ENCODE measurements at places on chromosomes 11 and 22.

DNA sequence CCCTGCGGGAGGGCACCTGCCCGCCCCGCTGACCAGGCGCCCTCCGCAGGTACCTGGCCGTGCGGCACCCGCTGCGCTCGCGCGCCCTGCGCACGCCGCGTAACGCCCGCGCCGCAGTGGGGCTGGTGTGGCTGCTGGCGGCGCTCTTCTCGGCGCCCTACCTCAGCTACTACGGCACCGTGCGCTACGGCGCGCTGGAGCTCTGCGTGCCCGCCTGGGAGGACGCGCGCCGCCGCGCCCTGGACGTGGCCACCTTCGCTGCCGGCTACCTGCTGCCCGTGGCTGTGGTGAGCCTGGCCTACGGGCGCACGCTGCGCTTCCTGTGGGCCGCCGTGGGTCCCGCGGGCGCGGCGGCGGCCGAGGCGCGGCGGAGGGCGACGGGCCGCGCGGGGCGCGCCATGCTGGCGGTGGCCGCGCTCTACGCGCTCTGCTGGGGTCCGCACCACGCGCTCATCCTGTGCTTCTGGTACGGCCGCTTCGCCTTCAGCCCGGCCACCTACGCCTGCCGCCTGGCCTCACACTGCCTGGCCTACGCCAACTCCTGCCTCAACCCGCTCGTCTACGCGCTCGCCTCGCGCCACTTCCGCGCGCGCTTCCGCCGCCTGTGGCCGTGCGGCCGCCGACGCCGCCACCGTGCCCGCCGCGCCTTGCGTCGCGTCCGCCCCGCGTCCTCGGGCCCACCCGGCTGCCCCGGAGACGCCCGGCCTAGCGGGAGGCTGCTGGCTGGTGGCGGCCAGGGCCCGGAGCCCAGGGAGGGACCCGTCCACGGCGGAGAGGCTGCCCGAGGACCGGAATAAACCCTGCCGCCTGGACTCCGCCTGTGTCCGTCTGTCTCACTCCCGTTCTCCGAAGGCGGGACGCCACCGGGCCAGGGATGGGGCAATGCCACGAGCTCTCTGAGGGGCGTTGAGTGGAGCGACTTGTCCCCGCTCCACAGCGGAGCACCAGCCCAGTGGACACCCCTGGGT is 1.8 kb downstream of the GALR3 start:
- DNase-seq = no peak

GRCh38 chr11:31656051-31656450 is 146.5 kb downstream of the ELP4 start:
- DNase-seq = no peak

DNA sequence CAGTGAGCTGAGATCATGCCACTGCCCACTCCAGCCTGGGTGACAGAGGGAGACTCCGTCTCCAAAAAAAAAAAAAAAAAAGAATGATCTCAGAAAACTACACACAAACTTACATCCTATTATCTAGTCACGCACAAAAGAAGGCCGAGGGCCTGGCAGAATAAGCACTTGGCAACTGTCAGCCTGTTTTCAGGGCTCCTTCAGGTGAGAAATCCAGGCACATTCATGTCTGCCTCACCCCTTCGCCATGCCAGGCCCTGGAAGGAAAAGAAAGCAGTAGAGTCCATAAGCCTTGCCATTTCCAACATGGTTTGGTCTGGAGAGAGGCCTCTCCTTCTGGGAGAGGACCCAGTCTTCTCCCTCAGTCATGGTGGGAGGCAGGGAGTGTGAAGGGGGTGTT is 30.9 kb downstream of the C11orf58 start:
- no peak for DNase-seq

- DNase-seq = no peak
Observed at GRCh38 chr11:115766561-115766960, 262.3 kb upstream of the CADM1 start.

DNA sequence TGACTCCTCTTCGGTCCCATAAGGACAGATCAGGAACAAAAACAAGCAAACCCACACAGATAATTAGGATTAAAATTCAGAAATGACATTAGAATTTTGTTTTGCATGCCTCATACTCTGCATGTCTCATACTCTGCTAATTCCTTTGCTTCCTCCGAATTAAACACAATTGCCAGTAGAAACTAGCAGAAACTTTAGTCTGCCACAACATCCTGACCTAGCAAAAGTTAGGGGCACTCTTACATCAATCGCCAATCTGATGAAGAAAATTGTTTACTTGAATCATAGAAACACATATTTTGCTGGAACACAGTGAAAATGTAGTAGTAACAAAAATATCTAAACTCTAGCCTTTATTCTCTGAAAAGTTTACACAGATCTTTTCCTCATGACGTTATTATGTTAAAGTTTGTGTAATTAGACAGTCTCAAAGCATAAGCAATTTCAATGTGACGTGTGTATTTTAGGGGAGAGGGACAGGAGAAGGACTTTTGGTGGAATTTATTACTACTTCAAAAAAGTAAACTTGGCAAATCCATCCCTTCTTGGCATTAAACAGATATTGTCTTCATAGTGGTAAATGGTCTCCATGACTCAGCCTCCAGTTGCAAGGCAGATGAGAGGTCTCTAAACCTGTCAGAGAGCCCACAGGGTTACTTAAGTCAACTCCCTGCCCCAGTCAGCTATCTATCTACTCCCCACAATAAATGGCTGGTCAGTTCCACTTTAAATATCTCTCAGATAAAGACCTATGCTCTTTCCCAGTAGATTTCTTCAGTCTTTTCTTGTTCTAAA is 249.8 kb upstream of the UBASH3B start:
- DNase-seq = no peak

DNA sequence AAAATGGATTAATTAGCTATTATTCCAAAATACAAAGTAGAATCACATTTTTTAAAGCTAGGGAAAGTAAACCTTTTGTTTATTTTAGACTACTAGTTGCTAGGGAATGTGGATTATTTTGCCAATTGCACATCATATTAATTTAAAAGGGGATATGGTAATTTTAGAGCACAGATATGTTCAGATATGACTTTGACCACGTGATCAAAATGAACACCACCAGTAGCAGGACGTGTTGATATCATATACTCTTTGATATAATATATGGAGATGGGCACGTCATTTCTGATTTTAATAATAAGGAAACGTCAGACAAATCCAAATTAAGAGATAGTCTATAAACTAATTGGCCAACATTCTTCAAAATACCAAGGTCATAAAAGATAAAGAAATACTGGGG is 1188.3 kb upstream of the CNTN5 start:
- DNase-seq = no peak

GRCh38 chr11:70555078-70555477 is 156.7 kb downstream of the CTTN start:
- no peak for DNase-seq

DNA sequence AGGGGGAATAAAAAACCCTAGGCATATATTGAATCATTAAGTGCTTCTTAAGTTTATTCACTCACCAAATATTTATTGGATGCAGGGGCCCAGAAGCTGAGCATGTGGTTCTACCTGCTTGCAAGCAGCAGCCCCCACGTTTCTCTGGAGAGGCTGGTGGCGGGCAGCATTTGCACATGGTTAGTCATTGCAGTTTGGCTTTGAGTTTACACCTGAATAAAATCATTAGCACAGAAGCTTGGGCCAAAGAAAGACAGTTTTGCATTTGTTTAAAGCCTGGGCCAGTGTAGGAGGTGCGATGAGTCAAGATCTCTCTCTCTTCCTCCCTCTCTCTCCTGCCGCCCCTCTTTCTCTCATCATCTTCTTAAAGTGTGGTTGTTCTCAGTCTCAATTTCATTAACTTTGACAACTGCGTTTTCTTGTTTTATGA is 72.6 kb downstream of the C22orf31 start:
- DNase-seq = no peak

DNA sequence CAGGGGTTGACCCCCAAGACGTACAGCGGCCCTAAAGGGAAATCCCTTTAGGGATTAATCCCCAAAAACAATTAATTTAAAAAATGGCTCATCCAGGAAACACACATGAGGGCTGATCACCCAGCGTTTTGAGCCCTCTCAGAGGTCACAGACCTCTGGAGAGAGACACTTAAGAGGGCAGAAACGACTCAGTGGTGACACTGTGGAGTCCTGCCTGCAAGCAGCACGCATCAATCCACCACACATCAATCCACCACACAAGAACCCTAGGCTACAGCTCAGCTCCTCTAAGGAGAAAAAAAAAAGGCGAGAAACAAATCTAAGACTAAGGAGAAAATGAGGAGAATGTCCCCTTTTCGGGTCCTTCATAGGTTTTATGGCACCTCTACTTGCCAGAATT is 12.5 kb upstream of the SELENOH start:
- no peak for DNase-seq

DNA sequence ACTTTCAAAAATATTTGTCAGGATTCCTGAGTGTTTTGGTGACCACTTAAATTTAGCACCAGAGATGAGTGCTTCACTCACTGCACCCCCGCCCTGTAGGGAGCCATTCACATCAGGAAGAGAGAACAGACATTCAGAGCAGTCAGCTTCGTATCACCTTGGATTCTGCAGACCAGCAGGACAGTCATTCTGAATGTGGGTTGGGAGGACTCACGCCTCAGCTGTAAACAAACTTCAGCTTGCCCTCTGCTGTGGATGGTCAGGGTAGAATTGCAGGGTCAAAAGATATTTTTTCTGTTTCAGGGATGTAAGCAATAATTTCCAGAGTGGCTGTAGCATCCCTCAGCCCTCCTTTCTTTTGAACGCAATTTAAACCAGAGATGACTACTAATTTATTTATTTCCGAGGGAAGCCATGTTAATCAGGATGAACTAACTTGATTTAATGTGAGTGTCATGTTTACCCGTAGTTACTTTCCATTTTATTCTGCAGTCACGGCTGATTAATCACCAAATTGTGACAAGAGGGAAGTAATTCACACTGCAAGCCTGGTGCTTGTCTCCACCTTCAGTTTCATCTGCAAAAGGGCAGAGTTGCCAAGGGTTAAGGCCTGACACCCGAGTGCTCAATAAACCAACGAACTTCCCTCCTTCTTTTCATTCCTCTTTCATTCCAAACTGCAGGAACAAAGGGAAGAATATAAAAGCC is 174.2 kb upstream of the DDI1 start:
- DNase-seq = no peak

DNA sequence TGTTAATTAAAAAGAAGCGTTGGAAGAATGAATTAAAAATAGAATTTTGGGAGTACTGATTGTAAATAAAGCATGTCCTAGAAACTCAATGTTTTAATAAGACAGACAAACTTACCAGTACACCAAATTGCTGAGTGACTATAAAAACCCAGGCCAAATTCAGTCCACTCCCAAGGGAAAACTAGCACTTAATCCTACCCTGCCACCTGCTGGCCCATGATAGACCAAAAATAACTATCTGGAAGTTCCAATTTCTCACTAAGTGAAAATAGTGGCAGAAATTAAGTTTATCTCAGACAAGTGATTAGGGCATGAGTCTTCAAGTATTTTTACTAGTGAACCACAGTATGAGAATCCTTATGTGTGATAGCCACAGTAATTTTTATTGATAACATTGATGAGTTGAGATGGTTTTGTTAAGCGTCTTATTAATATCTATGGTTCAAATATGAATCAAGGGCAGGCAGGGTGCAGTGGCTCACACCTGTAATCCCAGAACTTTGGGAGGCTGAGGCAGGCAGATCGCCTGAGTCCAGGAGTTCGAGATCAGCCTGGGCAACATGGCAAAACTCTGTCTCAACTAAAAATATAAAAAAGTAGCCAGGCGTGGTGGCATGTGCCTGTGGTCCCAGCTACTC is 9.8 kb upstream of the DDX10 start:
- DNase-seq = no peak

DNA sequence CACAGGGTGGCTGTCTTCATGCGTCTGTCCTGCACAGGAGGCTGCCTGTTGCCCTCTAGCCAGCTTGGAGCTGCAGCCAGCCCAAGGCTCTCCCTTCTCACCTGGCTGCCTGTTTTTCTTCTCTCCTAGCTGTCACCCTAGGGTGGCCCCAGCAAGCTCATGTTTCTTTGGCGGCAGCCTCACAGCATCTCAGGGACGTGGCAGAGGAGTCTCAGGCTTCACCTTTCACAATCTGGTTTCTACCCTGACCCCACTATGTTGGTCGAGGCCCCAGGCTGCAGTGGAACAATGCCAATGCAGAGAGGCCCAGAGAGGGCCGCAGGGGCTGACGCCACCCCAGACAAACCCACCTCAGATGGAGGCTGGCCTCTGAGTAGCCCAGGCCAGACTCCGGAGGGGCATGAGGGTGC is 2.5 kb upstream of the CLDN5 start:
- DNase-seq = no peak

- DNase-seq = no peak
Observed at GRCh38 chr11:131370090-131370751, at the start of gene NTM. NTM (plus strand) TSS chr11:131370615.

DNA sequence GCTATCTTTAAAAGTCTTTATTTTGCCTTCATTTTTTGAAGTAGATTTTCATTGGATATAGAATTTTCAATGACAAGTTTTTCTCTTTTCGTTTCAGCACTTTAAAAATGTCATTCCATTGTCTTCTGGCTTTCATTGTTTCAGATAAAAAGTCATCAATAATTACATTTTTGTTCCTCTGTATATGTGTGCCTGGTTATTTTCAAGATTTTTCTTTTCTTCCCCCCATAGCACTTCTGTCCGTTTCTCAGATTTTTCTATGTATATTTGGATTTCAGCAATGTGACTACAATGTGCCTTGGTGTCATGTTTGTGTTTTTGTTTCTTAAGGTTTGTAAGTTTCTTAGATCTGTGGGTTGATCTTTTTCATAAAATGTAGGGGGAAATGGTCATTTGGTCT is 66.3 kb upstream of the HSD17B12 start:
- DNase-seq = no peak

- DNase-seq = no peak
Observed at GRCh38 chr22:36125994-36126531, 34.5 kb downstream of the APOL3 start.

DNA sequence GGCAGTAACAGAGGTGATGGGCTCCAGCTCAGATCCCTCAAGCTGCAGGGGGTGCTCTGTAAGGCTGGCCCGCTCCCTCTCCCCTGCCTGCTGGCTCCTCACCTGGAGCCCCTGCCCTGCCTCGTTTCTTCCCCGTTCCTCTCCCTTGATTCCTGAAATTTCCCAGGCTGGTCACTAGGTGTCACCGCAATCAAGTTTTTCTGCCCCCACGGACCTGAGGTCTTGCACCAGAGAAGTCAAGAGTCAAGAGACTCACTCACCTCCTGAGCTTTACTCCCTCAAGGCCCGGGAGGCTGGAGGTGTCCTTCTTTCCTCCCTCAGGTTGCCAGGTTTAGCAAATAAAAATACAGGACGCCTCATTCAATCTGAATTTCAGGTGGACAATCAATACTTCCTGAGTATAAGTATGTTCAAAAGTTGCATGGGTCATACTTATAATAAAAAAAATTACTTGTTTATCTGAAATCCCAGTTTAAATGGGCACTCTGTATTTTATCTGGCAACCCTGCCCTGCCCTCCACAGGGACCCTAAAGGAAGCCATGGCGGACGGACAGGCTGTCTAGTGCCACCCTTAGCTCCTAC is 69.2 kb downstream of the SCUBE1 start:
- DNase-seq = no peak

DNA sequence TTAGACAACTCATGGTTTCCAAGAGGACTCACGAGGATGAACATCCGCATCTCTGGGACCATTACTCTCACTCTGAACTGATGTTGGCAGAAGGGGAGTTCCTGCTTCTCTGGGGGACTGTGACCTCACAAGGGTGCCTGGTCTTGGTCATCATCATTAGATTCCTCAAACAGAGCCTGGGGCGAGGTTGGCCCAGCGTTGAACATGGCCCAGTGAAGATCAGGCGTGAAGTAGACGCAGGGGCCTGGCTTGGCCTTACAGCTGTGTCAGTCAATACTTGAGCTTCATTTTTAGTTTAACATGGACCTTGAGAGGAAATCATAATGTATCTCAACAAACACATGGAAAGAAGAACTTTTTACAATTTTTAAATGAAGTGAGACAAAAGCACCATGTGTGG is 617.1 kb downstream of the BRD1 start:
- DNase-seq = no peak
